SK-N-SH (cell line): ENCODE measurements at places on chromosomes 3 and 15.

GRCh38 chr15:90879730-90880366 lies 4.5 kb upstream of the FES start:
- no peak for DNase-seq

- no peak for DNase-seq
These were observed 15.4 kb upstream of the CXCR6 start for GRCh38 chr3:45927881-45928280.

GRCh38 chr3:9233101-9233500 lies 16.3 kb downstream of the SRGAP3 start:
- DNase-seq = no peak

GRCh38 chr3:34920806-34921205 lies 718.5 kb upstream of the ARPP21 start:
- DNase-seq = no peak

- DNase-seq = no peak
These were observed 49.0 kb downstream of the CCDC54 start for GRCh38 chr3:107426223-107426622.

DNA sequence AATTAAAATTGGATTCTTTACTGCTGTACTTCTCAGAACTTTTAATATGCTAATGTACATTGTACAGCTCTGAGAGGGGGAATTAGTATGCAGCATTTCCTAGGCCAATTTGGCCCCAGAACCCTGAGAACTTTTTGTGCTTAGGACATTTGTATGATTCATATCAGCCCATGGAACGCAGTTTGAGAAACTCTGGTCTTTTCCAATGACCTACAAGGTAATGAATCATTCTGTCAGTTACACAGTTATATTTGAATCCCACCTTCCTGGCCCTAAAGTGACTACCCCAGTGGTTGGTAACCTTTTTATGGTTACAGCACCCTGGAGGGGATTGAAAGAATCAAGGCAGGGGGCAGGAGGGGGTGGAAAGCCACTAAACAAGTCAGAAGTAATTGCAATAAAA lies 25.6 kb upstream of the KBTBD12 start:
- DNase-seq = no peak

DNA sequence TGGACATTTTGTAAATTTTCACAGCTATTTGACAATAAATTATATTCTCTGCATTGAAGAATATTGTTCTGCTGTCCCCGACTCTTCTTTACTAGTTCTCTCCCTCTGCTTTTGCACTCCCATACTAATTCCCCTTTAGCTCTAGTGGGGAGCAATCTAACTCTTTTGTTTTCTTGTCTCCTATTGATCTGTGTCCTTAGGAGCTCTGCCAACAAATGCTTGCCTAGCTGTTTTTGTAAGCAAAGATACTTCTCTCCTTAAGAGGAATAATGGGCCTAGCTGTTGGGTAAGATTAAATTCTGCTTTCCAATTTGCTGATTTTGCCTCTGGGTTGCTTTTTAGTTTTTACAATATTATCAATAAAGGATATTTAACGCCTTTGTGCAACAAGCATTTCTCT lies 17.7 kb downstream of the ADAMTSL3 start:
- DNase-seq = no peak

GRCh38 chr15:67906382-67906781 lies 66.5 kb upstream of the RNU6-1 start:
- DNase-seq = no peak

DNA sequence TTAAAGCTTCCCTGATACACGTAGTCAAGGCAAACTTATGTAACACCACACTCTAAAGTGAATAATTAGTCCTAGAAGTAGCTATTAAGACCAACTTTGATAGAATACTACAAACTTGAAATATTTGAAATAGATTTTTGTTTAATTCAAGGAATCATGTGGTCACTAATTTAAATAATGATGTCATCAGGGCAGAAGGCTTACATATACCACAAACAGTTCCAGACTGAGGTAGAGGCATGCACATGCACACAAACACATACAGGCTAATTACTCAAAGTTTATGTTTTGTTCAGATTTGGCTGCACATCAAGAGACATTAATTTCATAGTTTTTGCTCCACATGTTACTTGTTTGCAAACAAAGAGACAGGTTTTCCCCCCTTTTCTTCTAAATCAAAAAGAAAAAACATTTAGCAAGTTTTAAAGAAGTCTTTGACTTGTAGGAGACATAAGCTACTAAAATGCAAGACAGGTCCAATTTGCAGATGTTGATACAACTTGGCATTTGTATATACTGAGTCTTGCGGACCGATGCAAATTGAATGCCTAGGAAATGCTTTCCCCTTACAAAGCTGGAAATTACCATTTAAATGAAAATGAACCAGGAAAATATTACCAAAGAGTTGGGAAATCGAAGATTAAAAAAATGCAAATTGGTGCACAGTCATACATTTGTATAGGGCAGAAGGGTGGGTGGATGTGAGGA lies 594.8 kb downstream of the MAGI1 start:
- no peak for DNase-seq

DNA sequence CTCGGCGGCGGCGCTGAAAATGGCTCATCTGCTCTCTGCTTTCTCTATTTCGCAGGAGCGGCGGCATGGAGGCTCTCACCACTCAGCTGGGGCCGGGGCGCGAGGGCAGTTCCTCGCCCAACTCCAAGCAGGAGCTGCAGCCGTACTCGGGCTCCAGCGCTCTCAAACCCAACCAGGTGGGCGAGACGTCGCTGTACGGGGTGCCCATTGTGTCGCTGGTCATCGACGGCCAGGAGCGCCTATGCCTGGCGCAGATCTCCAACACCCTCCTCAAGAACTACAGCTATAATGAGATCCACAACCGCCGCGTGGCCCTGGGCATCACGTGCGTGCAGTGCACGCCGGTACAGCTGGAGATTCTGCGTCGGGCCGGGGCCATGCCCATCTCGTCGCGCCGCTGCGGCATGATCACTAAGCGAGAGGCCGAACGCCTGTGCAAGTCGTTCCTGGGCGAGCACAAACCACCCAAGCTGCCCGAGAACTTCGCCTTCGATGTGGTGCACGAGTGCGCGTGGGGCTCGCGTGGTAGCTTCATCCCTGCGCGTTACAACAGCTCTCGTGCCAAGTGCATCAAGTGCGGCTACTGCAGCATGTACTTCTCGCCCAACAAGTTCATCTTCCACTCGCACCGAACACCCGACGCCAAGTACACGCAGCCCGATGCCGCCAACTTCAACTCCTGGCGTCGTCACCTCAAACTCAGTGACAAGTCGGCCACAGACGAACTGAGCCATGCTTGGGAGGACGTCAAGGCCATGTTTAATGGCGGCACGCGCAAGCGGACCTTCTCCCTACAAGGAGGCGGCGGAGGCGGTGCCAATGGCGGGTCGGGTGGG lies 790 bp downstream of the SKOR1 start:
- DNase-seq = no peak

DNA sequence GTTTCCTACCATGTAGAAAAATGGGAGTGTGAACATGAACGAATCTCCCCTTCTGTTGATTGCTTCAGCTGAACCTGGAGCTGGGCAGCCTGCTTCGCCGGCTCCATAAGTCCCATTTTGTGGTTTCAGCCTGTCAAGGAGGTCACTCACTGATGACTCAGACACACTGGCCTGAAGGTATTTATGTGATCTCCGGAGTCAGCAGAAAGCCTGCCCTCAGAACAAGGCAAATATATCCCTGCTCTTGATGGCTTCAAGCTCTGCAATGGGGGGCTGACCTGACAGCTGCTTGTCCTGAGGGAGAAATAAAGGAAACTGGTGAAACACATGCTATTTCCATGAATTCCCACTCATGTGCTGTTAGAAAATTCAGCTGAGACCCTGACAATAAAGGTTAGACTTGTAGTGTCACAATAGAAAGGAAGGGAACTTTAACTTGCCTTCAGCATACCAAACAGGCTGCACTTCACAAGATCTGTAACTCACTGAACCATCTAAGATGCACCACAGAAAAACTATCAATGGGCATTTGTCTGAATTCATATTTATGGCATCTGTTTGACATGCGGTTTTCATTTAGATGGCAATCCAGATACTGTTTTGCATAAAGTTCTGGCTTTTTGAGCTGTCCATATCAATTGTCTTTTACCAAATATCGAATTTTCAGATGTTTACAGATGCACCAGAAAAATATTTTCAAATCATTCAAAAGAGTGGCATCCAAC lies 282.0 kb upstream of the VEPH1 start:
- DNase-seq = peak; percentile 65

- no peak for DNase-seq
These were observed 18.8 kb downstream of the PCSK6 start for GRCh38 chr15:101470548-101471239.

- no peak for DNase-seq
These were observed 492.6 kb downstream of the SQOR start for GRCh38 chr15:46127361-46127874.

DNA sequence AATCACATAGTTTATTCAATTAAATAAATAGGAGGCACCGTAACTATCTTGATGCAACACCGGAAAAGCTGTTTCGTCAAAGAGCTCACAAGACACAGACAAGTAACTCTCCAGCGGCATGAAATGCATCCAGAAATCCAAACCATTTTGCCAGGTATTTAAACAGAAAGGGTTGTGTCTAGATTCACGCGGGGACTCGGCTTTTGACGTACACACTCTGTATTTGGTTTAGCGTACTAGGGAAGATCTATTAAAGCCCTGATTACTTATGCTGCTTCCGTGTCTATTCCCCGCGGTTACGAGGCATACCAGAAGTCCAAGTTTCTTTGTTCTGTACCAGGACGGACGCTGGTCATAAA lies 718 bp downstream of the BNIP2 start:
- no peak for DNase-seq

- peak; percentile 84 for DNase-seq
These were observed at the start of gene ZBTB20 for GRCh38 chr3:115146418-115147328. ZBTB20 (minus strand) TSS chr3:115147288.

DNA sequence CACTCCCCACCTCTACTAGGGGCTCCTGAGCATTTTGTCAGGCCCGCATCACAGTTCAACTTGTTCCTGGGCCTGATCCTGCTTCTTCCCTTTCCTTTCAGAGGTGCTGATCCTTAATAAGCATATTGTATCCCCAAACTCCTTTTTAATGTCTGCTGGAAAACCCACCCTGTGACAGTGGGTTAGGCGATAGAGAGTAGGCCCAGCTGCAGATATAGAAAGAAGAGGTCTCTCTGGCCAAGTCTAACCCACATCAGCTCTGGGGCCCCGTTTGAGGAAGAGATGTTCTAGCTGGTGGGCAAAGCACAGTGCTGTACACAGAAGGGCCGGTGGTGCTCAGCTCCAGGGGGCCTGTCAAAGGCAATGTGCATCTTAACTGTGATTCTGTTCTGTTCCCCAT lies 34.3 kb upstream of the ST6GAL1 start:
- DNase-seq = no peak

- DNase-seq = no peak
These were observed 93.4 kb downstream of the CCNL1 start for GRCh38 chr3:157066335-157067098.

DNA sequence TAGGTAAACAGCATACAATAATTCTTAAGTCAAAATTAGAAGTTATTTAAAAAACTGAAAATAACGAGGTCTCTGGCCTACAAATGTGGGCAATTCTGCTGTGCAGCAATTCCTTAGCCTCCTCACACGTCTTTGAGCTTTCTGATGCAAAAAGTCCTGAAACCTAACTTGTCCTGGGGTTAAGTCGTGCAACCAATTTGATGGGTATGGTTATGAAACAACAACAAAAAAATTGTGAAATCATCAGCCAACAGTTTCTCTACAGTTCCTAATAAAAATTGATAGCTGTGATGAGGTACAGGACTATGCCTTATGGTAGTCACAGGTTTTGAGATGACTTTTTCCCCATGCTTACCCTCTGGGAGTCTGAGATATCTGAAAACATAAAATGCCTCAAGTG lies 6.5 kb upstream of the GLB1 start:
- no peak for DNase-seq

DNA sequence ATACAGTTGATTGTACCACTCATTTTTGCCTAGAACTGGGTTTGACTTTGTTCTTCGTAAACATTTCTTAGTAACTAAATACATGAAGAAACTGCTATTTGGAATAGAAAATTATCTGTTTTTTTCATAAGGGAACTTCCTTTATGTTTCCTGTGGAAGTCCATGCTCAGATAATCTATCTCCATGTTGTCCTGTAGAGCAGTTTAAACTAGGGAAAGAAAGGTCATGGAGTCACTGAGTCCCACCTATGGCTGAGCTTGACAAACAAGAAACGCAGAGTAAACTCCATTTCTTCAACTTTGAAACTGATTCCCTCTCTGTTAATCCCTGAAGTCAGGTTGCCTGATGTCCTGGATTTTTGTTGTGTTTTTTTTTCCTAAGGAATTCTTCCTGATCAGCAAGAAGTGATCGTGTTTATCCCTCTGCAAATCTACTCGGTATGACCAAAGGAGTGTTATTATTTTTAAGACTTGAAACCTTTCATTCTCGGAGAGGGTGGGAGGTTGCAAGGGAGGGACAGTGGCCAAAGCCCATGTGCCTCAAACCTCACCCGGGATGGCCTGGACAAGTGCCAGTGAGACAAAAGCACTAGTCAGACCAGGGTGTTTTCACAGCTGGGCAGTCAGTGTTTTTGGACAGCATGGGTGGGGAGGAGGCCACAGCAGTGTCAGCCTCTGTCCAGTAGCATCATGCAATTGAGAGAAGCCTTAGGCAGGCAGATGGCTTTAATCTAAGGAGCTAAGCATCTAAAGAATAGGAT lies 129.8 kb upstream of the PHLDB2 start:
- DNase-seq = no peak

GRCh38 chr15:90889736-90890456 lies 5.6 kb downstream of the FES start:
- DNase-seq = no peak

DNA sequence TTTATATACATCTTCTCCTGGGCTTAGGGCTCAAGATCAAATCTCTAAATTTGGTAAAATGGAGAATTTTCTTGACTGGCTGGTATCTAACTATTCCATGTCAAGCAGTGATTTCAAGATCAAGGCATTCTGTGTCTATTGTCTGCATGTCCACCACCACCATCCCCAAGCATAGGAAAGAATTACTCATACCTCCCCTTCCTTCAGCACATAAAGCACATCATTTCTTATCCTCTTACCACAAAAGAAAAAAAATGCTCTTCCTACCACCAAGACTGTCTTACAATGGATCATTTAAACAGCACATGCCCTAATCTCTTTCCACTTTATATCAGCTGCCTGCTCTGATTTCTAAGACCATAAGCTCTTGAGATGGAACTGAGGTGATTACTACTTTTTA lies 470.5 kb upstream of the THBS1 start:
- DNase-seq = no peak

DNA sequence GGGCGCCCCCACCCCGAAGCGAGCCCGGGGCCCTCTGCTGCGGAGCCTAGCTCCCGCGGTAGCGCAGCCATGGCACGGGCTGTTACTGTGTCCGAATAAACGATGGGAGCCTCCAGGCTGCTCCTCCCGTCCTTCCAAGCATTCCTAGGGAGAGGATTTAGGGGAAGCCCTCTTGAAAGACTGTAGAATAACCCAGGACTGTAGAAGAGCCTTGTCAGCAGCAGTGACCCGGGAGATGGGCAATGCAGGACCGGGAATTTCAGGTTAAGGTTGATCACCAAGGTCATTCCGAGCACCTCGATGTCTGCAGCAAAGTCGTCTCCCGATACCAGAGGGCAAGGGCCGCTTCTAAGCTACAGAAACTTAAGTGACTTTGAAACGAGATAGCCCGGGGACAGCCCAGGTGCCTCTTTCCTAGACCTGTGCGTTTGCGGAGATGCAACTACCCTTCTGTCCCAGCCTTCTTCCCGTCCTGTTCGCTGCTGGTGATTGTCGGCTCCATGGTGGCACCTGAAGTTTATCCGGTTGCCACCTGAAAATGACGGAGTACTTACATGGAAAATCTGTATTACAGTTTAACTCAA lies 753 bp upstream of the MYO5A start:
- DNase-seq = no peak
